HCT116 (cell line): ENCODE measurements at places on chromosomes 2 and 18. TPM values are rescaled to one million over a fixed set of nuclear protein-coding genes. Genes with fewer than 3 reads are reported as not detected.

Gene DSG1
- total RNA-seq, result not detected

DNA sequence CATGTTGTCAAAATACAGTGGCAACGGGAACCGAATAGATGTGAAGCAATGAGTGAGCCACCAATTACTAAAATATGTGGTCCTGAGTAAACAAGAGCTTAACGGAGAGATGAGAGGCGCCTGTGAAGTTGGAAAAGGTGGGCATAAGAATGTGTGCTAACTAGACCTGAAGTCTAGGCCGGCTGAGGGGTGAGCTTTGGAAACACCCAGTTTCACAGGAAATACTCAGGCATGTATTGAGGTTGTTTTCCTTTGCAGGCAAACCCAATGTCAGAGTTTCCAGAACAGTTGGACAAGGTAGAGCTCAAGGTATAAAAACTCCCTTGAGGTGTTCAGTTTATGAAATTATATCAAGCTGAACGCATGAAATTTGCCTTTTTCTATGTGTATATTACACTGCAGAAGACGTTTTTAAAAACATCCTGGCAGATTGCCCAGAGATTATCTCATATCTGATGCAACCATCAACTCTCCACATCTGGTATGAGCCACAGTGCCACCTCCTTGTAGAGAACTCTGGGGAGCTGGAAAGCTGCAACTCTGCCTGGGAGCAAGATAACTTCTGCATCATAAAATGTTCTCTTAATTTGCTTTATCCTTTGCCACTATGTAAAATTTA is 3.9 kb upstream of the WDSUB1 start:
- H3K27me3 ChIP-seq, result no peaks in the 10 kb centered on the region
- H3K27ac ChIP-seq, result no peak overlapping the region; the same call in 1 of the 2 replicates
- H3K4me3 ChIP-seq, result no peak overlapping the region
- H3K36me3 ChIP-seq, result no peaks in the 10 kb centered on the region
- peak; percentile 51 for DNase-seq
- H3K4me1 ChIP-seq, result peaks cover 29% of the 10 kb centered on the region

GRCh38 chr18:6437937-6438818 is 23.5 kb upstream of the L3MBTL4 start:
- DNase-seq, result no peak
- H3K27ac ChIP-seq, result no peak overlapping the region
- H3K4me1 ChIP-seq, result no peaks in the 10 kb centered on the region
- no peak overlapping the region for H3K4me3 ChIP-seq
- H3K36me3 ChIP-seq, result no peaks in the 10 kb centered on the region

DNA sequence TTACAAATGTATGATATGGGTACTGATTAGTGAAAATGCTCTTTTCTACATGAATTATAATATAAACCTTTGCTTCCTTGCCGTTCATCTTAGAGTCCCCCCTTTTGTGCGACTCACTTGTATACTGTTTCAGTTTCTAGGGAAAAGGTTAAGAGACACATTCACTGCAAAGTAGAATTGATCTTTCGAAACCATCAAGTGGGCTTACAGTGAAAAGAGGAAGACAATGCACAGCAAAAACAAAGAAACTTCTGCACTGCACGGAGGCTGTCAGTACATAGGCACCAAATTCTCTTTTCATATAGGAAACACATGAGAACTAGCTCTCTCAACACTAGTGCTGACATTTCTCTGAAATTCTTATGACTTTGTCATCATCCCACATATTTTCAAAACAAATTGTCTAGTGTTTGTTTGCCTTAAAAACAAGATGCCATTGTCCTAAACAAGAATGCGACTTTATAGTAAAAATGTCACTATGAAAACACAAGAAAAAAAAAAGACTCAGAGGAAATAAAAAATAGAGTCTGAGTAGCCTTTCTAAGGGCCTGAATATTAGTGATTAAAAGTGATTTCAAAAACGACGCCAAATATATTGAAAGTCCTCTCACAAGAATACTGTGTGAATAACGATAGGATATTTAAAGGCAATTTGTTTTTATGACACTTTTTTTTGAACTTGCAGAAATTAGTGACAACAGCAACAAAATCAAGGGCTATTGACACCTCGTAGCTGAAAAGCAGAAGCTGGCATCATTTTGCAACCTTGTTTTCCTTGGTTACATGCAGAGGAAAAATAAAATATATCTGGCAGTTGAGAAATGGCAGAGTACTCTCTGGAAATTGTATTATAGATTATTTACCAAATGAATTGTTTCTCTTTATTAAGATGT is 827.0 kb downstream of the BCL11A start:
- H3K4me3 ChIP-seq, result no peak overlapping the region
- no peaks in the 10 kb centered on the region for H3K27me3 ChIP-seq
- H3K36me3 ChIP-seq, result no peaks in the 10 kb centered on the region

DNA sequence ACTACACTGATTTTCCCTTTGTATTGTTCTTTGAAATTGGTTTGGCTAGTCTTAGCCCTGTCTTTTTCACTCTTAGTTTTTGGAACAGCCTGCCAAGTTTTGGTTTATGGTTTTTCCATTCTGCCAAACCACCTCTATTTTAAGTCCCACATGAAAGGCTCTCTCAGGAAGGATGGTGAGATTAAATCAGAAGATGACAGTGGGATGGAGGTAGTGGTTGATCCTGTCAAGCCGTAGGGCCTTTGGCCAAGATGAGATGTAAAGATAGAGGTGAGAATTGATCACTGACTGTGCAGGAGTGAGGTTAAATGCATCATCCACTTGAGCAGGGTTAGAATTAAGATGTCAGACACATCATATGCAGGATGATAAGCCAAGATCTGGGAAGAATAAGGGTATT is 948.5 kb downstream of the SLC4A3 start:
- no peaks in the 10 kb centered on the region for H3K27me3 ChIP-seq
- H3K4me1 ChIP-seq, result no peaks in the 10 kb centered on the region
- no peak for DNase-seq
- no peak overlapping the region for H3K4me3 ChIP-seq
- H3K27ac ChIP-seq, result no peak overlapping the region

DNA sequence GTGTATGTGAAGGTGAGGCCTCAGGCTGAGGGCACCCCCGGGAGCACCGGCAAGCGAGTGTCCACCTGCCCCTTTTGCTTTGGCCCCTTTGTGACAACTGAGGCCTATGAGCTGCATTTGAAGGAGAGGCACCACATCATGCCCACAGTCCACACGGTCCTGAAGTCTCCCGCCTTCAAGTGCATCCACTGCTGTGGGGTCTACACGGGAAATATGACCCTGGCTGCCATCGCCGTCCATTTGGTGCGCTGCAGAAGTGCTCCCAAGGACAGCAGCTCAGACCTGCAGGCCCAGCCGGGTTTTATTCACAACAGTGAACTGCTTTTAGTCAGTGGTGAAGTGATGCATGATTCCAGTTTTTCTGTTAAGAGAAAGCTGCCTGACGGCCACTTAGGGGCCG is 28.9 kb downstream of the ADNP2 start:
- DNase-seq, result no peak
- peaks cover 46% of the 10 kb centered on the region for H3K36me3 ChIP-seq
- H3K27me3 ChIP-seq, result no peaks in the 10 kb centered on the region
- no peak overlapping the region for H3K4me3 ChIP-seq
- no peak overlapping the region for H3K27ac ChIP-seq
- no peaks in the 10 kb centered on the region for H3K4me1 ChIP-seq

DNA sequence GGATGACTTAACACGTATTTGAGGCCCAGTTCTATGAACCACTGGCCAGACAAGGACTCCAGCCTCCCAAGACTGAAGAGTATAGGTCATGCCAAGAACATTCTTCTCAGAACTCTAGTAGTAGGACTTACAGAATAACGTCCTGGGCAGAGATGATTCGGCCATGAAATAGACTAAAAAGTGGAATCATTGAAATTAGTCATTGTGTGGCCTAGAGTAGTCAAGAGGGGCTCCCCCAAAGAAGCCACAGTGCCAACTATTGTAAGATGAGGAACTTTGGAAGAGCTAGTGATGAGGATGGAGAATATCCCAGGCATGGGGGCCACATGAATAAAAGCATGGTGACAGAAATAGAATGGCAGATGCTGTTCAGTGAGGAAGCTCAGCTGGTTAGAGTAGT is 101.1 kb downstream of the TRIB2 start:
- H3K4me1 ChIP-seq, result peaks cover 22% of the 10 kb centered on the region
- no peak overlapping the region for H3K4me3 ChIP-seq
- 0 out of 2 replicates have a peak overlapping the region, but pooled peaks have one; percentile 35 for H3K27ac ChIP-seq
- DNase-seq, result no peak
- no peaks in the 10 kb centered on the region for H3K36me3 ChIP-seq

GRCh38 chr18:36465970-36466369 is 168.5 kb downstream of the FHOD3 start:
- no peak overlapping the region for H3K4me3 ChIP-seq
- no peaks in the 10 kb centered on the region for H3K36me3 ChIP-seq
- H3K27ac ChIP-seq, result no peak overlapping the region
- H3K27me3 ChIP-seq, result peaks cover 1% of the 10 kb centered on the region; the same call in 1 of the 2 replicates
- no peaks in the 10 kb centered on the region for H3K4me1 ChIP-seq

- no peak overlapping the region for H3K4me3 ChIP-seq
- H3K27me3 ChIP-seq, result peaks cover 16% of the 10 kb centered on the region; the same call in 1 of the 2 replicates
- no peaks in the 10 kb centered on the region for H3K4me1 ChIP-seq
Observed at GRCh38 chr2:216702756-216703155, 7.4 kb upstream of the IGFBP5 start.

DNA sequence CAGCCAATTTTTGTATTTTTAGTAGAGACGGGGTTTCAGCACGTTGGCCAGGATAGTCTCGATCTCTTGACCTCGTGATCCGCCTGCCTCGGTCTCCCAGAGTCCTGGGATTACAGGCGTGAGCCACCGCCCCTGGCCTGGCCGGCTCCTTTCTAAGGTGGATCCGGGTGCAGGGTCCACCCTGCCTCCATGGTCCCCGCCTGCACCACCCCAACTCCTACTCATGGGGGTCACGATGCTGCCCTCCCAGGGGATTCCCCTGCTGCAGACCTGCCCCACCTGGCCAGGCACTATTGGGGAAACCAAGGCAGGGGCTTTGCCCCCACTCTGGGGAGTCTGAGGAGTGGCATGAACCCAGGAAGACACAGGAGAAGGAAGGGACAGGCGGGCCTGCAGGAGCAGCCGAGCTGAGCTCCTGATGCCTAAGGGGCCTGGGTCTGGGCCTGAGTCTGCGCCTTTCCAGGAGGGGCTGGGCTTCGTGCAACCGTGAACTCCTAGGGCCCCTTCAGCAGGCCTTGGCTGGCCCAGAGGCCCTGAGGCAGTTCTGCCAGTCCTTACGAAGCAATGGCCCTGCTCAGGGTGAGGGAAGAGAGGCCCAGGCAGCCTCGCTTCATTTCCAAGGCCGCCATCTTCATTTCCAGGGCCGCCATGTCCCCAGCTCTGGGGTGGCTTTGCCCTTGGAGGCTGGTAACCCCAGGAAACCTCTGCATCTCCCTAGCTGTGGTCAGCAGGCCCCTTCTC is 67.2 kb upstream of the SMAD7 start:
- H3K4me1 ChIP-seq, result peaks cover 47% of the 10 kb centered on the region
- DNase-seq, result no peak
- H3K4me3 ChIP-seq, result no peak overlapping the region
- no peaks in the 10 kb centered on the region for H3K27me3 ChIP-seq

- no peak overlapping the region for H3K4me3 ChIP-seq
- H3K4me1 ChIP-seq, result no peaks in the 10 kb centered on the region
- H3K27ac ChIP-seq, result no peak overlapping the region
- DNase-seq, result no peak
Observed at GRCh38 chr2:207855591-207855990, 85.9 kb upstream of the FZD5 start.
